ENCODE measurements at places on chromosomes 3 and 15.

DNA sequence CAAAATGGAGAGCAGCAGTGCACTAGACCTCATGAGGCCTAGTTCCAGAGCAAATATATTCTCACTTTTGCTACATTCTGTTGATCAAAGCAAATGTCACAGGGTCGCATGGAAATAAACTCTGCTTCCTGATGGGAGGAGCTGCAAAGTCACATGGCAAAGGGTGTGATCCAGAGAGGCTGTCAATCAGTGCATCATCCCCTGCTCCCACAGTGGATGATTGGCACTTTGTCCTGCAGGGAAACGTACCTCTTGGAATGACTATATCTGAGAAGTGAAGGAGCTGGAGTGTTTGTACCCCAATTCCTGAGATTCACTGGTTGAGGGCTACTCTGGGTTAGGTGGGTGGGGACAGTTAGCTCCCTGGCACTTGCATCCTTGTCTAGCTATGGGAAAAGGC is 195.1 kb upstream of the CTDSPL start:
- DNase-seq: no peak

GRCh38 chr15:59894835-59895234 is 109.3 kb upstream of the FOXB1 start:
- DNase-seq: no peak

DNA sequence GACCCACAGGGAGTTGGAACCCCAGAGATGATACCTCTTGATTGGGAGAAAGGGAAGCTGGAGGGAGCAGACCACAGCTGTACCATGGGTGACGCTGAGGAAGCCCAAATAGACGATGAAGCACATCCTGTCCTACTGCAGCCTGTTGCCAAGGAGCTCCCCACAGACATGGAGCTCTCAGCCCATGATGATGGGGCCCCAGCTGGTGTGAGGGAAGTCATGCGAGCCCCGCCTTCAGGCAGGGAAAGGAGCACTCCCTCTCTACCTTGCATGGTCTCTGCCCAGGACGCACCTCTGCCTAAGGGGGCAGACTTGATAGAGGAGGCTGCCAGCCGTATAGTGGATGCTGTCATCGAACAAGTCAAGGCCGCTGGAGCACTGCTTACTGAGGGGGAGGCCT is 201.1 kb downstream of the AKAP13 start:
- no peak for DNase-seq

DNA sequence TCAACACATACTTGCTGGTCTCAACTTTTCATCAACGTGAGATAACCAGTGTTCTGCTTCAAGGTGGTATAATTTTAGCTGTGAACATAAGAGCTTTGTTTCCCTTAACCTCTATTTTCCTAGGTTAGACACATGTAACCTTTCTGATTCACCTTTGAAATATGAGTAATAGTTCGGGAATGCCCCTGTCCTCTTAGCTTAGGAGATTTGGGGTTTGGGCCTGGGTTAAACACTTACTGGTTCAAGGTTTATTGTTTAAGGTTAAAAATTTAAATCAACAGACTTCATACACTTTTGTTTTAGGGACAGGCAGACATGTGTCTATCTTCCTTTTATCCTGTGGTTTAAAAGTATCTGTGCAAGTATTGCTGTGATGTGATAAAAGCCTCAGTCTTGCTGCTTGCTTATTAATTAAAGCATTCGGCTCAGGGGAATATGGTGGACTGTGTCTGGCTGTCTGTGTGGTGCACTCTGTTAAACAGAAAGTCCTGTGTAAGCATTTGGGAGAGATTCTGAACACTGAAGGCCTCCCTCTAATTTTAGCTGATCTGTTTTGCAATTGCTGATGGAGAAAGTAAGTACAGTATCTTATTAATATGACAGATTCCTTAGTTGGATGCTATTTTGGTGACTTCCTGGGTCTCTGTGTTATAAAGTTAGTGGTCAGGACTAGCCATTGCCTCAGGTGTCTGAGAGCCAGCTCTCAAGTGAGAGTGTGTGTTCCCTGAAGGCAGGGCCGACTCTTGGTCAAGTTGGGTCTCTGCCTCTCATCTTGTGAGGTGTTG is 81.8 kb downstream of the USP13 start:
- DNase-seq: no peak

DNA sequence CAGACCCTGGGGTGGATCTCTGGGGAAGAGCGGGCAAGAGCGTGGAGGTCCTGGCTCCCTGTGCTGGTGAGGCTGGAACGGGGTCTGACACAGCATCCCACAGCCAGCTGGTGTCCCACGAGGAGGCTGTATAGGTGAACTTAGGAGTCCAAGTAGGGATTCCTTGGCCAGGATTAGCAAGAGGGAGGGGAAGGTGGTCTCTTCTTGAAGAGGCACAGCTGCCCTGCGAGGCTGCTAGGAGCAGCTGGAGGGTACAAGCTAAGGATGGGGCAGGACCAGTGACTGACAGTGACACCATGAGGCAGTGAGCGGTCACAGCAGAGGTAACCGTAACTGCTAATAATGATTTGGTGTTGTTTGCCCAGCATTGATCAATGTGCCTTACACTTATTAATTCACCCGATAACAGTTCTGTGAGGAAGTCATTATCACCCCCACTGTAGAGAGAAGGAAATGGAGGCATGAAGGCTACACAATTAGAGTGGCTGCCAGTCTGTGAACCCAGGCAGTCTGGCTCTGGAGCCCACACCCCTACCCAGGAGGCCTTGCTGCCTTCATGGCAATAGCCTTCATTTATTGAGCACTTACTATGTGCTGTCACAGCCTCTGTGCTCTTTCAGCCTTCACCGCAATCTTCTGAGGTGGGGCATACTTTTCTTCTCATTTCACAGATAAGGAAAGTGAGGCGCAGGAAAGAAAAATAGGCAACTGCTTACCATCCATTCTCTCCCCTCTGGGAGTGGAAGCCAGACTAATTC is 59.4 kb downstream of the TMEM44 start:
- DNase-seq: peak; percentile 40

GRCh38 chr15:72155003-72155621 is 36.9 kb downstream of the SENP8 start:
- DNase-seq: no peak

DNA sequence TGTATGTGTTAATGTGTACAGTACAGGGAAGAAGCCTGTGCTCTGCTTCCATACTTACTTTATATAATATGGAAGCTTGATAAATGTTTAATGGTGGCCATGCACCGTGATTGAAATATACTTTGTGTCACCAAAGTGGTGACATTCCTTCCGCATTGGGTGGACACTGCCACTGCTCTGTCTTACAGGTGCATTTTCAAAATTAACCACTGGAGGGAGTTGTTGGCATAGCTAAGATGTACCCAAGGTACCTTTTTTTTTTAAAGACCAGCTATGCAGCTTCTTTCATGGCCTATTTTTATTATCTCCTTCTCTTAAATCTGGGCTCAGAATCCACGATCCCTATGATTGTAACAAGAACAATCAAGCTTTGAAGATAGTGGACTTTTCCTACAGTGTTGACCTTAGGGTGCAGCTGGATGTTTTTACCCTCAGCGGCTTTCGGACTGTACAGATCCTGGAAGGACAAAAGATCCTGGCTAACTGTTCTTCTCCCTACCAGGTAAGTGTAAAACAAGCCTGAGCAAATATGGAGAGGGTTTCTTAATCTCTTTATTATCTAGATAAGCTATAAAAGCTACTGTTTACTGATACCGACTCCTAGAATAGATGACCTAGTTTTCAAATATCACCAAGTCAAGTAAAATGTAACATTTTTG is 21.6 kb upstream of the PAK6 start:
- DNase-seq: no peak

GRCh38 chr3:146972726-146973125 is 367.6 kb upstream of the PLSCR5 start:
- no peak for DNase-seq

- DNase-seq: no peak
These were observed 85.2 kb downstream of the UBE2E2 start for GRCh38 chr3:23288286-23288685.

- no peak for DNase-seq
These were observed 4.5 kb downstream of the CFAP44 start for GRCh38 chr3:113436809-113437208.

- DNase-seq: no peak
These were observed 140.4 kb upstream of the TP63 start for GRCh38 chr3:189490749-189491148.

- DNase-seq: no peak
These were observed 312.4 kb upstream of the SEMA6D start for GRCh38 chr15:47404877-47405276.

DNA sequence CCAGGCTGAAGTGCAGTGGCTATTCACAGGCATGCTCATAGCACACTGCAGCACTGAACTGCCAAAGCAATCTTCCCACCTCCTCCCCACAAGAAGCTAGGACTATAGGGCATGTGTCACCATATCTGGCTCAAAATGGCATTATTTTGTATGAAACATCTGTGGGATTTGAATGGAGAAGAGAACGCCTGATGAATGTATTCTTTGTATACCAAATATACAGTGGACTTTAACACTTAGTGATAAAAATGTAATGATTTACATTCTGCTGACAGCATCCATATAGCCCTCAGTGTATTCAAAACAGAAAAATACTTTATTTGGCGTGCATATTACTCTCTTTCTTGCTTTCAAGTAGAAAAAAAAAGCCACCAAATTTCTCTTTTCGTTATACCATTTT is 257.8 kb downstream of the FOXP1 start:
- no peak for DNase-seq

- no peak for DNase-seq
These were observed 32.8 kb upstream of the SSR3 start for GRCh38 chr3:156587760-156588069.

- DNase-seq: no peak
These were observed 107.7 kb upstream of the RPL32 start for GRCh38 chr3:12948891-12949711.

DNA sequence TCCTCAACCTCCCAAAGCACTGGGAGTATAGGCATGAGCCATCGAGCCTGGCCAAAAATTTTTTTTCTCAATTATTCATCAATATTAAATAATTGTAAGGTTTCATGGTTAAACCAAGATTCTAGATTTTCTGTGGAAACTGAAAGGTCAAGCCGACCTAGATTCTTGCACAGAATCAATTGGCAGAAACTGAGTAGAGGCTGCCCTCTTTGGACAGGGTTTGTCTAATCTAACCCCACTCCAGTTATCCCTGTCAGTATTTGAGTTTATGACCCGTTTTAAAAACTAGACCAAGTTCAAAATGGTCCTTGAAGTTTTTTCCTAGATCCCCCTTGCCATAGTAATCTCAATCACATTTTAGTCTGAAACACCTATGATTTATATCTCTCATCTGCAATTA is 8.6 kb upstream of the ADAM10 start:
- DNase-seq: no peak

- no peak for DNase-seq
These were observed 37.6 kb upstream of the RHCG start for GRCh38 chr15:89533861-89534544.
